ENCODE measurements at places on chromosomes 7 and 10.

GRCh38 chr10:113960617-113961181, 83.0 kb upstream of the ADRB1 start:
- DNase-seq, result peak; percentile 43

- no peak for DNase-seq
Observed at GRCh38 chr10:44116474-44116873, 268.4 kb downstream of the CXCL12 start.

- DNase-seq, result no peak
Observed at GRCh38 chr10:123788981-123789380, 102.6 kb downstream of the CPXM2 start.

GRCh38 chr7:71354716-71355115, 222.8 kb downstream of the GALNT17 start:
- DNase-seq, result no peak
